Neuronal stem cell (in vitro differentiated cells): ENCODE measurements at places on chromosomes 4 and X.

DNA sequence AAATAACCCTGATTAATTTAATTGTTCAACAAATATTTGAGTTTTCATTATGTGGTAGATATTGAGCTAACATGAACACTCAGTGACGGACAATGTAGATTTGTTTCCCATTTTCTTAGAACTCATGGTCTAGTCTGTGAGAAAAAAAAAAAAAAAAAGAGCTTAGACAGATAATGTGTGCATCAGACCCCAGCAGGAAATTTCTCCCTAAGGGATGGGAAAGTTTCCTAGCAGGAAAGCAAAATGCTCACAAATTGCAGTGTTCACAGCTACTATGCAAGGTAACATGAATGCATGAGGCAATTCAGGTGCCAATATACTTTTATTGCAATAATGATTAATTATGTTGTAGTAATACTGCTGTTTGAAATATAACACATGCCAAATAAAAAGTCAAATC, 843.2 kb upstream of the SLIT2 start:
- no peak for DNase-seq

DNA sequence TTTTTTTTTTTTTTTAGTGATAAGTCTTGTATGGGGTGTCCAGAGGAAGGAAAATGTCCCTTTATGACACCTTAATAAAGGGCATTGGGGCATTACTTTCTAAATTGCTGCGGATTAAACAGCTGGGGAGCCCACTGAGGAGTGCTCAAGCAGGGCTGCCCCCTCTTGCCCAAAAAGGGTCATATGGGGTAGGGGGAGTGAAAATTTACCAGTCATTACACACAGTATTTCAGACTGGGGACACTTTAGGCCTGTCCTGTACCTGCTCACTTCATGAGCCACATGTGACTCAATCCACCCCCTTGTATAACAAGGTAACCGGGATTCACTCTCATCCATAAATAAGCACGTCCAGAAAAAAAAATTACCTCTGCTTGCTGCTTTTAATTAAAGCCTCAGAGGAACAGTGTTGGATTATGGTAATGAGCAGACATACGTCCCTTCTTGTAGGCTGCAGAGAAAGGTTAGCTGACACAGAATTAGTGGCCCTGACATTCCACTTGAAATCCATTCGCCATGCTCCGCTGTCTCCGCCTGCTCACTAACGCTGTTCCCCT, 1.8 kb downstream of the PRDM8 start:
- no peak for DNase-seq

GRCh38 chr4:80249144-80249543, 17.3 kb upstream of the FGF5 start:
- DNase-seq: no peak

DNA sequence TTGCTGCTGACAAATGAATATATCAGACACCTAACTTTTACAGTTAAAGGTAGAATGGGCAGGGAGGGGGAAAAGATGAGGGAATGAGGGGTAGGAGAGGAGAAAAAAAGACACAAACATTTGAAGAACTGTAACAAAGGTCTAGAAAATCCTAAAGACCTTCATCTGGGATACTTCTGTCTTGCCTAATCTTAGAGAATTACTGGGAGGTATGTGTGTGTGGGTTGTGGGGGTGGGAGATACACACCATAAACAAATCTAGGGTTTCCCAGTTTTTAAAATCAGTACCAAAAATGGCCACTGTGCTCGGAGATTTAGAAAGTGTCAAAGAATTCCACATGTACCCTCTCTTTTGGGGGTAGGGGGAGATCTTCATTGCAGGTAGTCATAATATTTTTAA, 166.7 kb downstream of the SH3KBP1 start:
- DNase-seq: no peak

DNA sequence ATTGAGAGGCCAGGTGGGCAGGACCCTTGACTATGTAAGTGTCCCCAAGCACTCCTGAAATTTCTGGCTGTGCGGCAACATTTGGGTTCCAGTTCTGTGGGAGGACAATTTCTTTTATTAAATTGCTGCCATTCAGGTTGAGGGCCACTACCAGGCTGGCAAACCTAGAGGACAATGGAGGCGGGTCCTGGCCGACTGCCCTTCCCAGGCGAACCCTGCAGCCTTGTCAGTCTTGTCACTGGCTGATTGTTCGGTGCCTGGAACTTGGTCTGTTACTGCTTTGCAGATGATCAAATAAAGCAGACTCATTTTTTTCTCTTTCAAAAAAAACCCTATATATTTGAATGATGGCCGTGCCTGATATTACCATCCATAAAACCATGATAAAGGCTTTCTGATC, 6.6 kb upstream of the TMEM128 start:
- no peak for DNase-seq

DNA sequence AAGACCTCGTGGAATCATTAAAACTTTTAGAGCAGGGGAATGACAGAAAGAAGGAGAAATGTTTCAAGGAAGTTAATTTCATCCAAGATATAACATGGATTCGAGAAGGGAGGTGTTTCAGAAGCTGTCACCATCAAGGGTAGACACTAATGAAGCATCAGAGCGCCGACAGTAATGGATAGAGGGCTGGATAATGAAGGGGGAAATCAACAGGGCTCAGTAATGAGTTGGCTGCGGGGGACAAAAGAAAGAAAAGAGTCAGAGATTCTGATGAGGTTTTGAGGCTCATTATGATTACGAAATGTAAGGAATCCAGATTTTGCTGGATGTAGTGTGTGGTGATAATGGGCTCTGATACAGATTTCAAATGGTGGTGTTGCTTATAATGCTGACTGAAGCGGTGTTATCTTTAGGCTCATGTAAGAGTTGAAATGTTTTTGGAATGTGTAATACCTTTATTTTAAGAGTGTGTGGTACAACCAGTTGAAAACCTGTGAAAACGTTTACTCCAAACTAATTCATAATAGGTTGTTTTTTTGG, 39.3 kb upstream of the TENM3 start:
- DNase-seq: no peak

DNA sequence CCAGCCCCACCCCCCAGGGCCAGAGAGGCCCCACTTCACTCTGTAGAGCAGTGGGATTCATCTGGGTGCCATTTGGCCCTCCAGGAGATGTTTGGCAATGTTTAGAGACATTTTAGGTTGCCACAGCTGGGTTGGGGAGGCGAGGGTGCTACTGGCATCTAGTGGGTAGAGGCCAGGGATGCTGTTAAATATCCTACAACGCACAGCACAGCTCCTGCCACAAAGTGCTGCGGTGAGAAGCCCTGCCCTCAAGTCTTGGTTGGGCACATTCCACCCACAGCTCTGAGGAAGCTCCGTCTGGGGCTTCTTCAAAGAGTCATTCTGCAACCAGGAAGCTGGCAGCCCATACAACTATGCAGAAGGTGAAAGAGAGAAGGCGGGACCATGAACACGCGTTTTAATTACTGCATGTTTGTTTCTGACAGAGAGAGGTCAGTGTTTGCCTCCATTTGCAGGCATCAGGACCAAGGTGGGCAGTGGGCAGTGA, 48.1 kb upstream of the FAM9C start:
- DNase-seq: no peak

DNA sequence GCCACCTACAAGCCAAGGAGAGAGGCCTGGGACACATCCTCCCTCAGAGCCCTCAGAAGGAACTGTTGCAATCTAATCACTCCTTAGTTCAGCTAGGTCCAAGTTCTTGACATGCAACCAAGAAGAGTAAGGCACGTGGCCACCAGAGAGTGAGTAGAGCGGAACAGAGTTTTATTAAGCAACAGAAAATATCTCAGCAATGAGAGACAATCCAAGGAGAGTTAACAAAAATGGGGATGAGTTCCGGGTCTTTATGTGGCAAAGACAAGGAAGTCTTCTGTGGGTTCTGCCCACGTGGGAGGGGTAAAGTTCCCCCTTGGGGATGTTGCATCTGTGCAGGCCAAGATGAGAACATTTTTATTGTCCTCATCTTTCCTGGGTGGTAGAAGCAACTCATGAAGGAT, 38.5 kb upstream of the PROM1 start:
- no peak for DNase-seq

DNA sequence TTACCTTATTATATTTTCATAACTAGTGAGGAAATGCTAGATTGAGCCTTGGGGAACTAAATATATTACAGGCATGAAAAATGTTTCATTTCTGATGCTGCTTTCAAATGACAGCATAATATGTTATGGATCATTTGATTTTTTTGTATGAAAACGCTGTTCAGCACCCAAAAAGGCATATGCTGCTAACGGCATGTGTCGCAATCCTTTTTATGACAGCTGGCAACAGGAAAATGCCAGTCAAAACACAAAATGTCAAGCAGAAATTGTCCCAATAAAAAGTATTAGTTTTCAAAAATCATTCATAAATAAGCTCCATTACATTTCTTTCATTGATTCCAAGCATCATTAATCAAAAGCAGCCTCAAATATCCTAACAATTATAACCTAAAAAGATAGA, 1244.5 kb downstream of the PCDH7 start:
- DNase-seq: no peak

DNA sequence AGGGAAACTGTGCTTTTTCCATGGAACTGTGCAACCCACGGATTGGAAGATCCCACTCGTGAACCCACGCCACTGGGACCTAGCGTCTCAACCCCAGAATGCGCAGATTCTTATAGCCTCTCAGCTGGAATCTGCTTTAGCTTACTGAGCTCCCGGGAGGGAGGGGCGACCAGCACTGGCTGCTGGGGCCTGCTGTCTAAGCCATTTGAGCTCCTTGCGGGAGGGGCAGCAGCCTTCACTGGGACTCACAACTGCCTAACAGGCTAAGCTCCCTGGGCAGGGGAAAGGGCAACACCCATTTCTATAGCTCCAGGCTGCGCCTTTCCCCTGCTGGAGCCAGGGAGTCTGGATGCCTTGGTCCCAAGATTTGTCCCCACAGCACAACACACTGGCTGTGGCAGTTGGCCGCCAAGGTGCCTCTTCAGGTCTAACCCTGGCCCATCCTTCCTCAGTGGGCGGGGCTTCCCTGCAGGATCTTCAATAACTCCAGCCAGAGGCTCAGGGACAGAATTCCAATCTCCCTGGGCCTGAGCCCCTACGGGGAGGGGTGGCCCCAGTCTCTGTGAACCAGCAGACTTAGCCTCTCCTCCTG, 451.7 kb upstream of the PITX2 start:
- DNase-seq: no peak

- DNase-seq: peak; percentile 23
Measured at GRCh38 chr4:42995343-42995944, 102.9 kb downstream of the GRXCR1 start.

DNA sequence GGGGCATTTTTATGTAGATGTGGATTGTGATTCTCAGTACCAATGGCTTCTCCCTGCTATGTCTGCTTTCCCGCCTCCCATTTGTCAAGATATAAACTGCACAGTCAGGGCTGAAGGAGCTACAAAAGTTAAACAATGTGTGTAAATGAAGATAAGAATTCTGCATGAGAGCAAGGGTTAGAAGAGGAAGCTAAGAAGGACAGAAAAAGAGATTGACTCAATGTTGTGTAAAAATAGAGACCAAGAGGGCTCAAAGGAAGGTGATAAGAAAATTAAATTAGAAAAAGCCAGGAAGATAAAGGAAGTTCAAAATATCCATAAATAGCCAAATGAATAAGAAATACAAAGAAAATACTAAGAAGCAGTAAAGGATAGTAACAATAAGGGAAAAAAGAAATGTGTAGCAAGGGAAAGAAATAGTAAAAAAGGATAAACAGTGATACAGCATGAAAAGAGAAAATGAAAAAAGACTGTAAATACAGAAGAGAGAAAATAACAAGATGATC, 82.5 kb downstream of the AMELX start:
- no peak for DNase-seq

DNA sequence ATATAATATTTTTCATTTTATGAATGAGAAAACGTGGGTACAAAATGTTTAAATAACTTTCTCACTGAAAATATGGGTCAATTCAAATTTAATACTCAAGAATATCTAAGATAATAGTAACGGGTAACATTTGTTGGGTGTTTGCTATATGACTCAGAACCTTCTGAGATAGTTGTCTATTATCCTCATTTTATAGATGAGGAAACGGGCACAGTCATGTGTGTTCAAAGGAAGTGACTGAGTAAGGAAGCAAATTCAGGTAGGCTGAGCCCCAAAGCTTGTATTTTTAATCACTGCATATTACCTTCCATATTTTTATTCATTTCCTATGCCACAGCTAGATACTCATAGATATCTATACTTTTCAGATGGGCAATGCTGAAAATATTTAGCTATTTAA, 12.2 kb upstream of the CAMK2D start:
- no peak for DNase-seq

DNA sequence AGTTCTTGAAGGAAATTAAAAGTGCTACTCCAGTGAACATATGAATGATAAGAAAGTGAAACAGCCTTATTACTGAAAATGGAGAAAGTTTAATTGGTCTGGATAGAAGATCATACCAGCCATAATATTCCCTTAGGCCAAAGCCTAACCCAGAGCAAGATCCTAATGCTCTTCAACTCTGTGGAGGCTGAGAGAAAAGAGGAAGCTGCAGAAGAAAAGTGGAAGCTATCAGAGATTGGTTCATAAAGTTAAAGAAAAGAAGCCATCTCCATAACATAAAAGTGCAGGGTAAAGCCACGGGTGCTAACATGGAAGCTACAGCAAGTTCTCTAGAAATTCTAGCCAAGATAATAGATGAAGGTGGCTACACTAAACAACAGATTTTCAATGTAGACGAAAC, 85.5 kb upstream of the ATOH1 start:
- DNase-seq: no peak

DNA sequence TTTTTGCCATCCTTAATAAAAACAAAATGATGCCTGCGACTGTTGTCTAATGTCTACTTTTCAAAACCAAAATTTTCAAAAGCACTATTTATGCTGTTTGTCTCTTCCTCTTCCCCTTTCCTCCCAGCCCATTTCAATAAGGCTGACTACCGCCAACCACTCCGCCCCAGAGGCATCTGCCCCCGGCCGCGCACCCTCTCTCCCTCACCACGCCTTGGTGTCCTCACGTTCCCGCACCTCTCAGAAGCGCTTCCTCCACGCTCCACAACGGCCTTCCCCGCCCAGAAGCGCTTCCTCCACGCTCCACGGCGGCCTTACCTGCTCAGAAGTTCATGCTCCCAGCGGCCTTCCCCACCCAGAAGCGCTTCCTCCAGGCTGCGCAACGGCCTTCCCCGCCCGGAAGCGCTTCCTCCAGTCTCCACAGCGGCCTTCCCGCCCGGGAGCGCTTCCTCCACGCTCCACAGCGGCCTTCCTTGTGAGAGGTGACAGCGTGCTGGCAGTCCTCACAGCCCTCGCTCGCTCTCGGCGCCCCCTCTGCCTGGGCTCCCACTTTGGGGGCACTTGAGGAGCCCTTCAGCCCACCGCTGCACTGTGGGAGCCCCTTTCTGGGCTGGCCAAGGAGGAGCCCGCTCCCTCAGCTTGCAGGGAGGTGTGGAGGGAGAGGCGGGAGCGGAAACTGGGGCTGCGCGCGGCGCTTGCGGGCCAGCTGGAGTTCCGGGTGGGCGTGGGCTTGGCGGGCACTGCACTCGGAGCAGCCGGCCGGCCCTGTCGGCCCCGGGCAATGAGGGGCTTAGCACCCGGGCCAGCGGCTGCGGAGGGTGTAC, 490.4 kb upstream of the ZFP42 start:
- no peak for DNase-seq
